ENCODE measurements at places on chromosomes 1 and 21.
A peak's percentile ranks its signal among the peaks of the same experiment; 100 is the strongest.

DNA sequence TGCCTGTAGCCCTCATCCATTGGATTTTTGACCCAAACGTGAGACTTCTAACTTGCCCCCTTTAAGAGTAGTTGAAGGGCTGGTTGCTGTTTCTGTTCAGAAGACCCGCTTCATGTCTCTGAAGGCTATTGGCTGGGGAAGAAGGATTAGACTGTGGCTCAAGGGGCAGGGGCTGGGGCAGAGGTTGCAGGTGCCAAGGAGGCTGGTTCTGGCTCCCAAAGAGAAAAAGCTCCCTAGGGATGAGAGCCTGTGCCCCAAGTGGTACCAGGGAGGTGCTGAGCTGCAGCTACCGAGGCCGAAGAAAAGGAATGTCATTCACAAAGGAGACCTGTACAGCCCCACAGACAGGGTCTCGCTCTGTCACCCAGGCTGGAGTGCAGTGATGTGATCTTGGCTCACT lies 5.8 kb downstream of the WNT3A start:
- peaks cover 4% of the 10 kb centered on the region for H3K36me3 ChIP-seq
- H3K4me1 ChIP-seq = peaks cover 5% of the 10 kb centered on the region
- peaks cover 42% of the 10 kb centered on the region for H3K27me3 ChIP-seq

DNA sequence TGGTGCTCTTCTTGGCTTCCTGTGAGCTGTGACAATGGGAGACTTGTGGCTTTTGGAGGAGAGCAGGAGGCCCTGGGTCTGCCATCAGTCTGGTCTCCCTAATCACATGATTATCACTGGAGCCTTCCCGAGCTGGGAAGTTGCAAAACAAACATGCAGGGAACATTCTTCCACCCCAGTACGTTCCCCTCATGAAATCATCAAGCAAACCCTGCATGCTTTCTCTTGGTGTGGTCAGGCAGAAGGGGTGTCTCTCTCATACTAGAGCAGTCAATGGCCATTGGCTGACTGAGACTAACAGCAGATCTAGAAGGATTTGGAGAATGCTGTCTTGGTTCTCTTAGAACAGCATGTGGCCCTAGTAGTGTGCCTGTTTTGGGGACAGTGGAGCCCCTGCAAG lies 111.2 kb downstream of the LIPI start:
- no peaks in the 10 kb centered on the region for H3K27me3 ChIP-seq
- no peaks in the 10 kb centered on the region for H3K4me1 ChIP-seq
- H3K27ac ChIP-seq = no peak overlapping the region
- DNase-seq = no peak
- peaks cover 2% of the 10 kb centered on the region for H3K36me3 ChIP-seq

- no peak for DNase-seq
- no peaks in the 10 kb centered on the region for H3K27me3 ChIP-seq
- no peaks in the 10 kb centered on the region for H3K36me3 ChIP-seq
- peaks cover 22% of the 10 kb centered on the region for H3K4me1 ChIP-seq
- H3K27ac ChIP-seq = no peak overlapping the region
Observed at GRCh38 chr1:25648681-25649440, 32.3 kb downstream of the MAN1C1 start.

- H3K4me1 ChIP-seq = peaks cover 2% of the 10 kb centered on the region
- no peak for DNase-seq
- H3K4me3 ChIP-seq = no peak overlapping the region
- no peak overlapping the region for H3K27ac ChIP-seq
- H3K36me3 ChIP-seq = peaks cover 2% of the 10 kb centered on the region
- peaks cover 12% of the 10 kb centered on the region for H3K27me3 ChIP-seq
Observed at GRCh38 chr1:32718527-32718926, 16.0 kb upstream of the SYNC start.

GRCh38 chr1:95340061-95340460 lies 106.1 kb downstream of the RWDD3 start:
- no peak overlapping the region for H3K4me3 ChIP-seq
- DNase-seq = no peak
- no peaks in the 10 kb centered on the region for H3K36me3 ChIP-seq
- peaks cover 6% of the 10 kb centered on the region for H3K27me3 ChIP-seq
- no peaks in the 10 kb centered on the region for H3K4me1 ChIP-seq

DNA sequence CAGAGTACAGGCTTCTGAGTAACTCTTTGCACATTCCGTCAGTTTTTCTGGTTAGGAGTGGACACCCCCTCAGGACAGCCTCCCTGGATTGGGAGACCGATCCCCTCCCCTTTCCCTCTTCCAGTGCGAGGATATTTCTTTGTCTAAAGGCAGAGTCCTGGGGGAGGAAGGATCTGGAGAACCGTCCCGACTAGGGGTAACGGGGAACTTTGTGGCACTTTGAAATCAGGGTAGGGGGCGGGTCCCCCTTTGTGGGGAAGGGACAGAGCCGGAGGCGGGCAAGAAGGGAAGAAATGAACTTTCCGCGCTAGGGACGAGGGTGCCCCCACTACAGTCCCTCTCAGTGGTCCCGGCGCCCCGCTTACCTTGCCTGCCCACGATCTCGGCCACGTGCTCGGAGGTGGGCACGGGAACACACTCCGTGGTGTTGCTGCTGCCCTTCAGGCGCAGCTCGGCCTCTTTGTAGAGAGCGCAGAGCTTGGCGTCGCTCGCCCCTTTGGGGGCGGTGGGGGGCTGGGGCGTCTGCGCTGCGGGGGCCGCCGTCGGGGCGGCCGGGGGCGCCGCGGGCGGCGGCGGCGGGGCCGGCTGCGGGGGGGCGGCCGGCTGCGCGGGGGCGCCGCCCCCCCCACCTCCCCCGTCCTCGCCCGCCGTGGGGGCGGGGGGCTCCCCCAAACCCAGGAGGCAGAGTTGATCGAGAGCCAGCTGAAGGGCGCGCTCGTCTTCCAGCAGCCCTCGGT lies 917 bp downstream of the MEX3A start:
- H3K27me3 ChIP-seq = peaks cover 42% of the 10 kb centered on the region
- H3K27ac ChIP-seq = no peak overlapping the region
- H3K4me3 ChIP-seq = peak overlapping the region; percentile 88
- H3K4me1 ChIP-seq = peaks cover 13% of the 10 kb centered on the region

DNA sequence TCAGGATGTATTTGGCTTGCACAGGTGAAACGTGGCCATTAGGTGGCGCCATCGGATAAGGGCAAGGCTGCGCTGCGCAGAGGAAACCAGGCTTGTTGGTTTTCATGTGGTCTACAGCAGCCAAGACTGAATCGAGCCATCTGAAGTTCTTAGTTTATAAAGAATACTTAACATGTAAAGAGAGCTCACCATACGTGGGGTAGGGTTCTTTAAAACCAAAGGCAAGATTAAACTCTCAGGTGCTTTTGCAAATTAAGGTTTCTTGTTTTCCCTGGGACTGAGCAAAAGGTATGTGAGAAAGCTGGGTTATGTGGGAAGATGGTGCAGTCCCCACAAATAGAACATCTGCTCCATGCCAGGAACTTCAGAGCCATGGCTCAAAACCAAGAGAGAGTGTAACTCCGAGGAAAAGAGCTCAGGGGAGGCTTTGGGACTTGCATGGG lies 9.3 kb downstream of the MASP2 start:
- H3K36me3 ChIP-seq = no peaks in the 10 kb centered on the region
- H3K4me3 ChIP-seq = no peak overlapping the region
- DNase-seq = peak; percentile 78
- peaks cover 4% of the 10 kb centered on the region for H3K27me3 ChIP-seq
- H3K4me1 ChIP-seq = no peaks in the 10 kb centered on the region

DNA sequence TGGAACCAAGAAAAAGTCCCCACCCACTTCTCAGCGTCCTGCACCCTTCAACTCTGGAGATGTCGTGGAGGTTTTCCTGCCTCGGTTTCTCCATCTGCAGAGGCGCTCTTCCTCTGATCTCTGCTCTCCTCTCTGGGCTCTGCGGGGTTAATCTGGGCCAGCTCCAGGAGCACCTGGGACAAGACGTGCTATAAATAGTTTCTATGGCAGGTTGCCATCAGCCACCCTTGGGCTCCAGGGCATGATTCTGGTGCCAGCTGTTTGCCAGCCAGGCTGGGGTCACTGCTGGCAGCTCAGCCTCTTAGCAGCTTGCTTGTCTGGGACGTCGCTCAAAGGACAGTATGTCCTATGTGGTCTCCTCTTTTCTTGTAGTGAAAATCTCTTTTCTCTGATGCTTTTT lies 137.1 kb downstream of the ACTL8 start:
- no peaks in the 10 kb centered on the region for H3K36me3 ChIP-seq
- peaks cover 57% of the 10 kb centered on the region for H3K27me3 ChIP-seq
- no peak overlapping the region for H3K4me3 ChIP-seq
- no peak overlapping the region for H3K27ac ChIP-seq
- H3K4me1 ChIP-seq = no peaks in the 10 kb centered on the region
- DNase-seq = no peak

- H3K4me1 ChIP-seq = peaks cover 58% of the 10 kb centered on the region
- peak overlapping the region; percentile 87 for H3K27ac ChIP-seq
- H3K27me3 ChIP-seq = no peaks in the 10 kb centered on the region
Observed at GRCh38 chr21:37463083-37463801, 96.7 kb downstream of the DYRK1A start.

DNA sequence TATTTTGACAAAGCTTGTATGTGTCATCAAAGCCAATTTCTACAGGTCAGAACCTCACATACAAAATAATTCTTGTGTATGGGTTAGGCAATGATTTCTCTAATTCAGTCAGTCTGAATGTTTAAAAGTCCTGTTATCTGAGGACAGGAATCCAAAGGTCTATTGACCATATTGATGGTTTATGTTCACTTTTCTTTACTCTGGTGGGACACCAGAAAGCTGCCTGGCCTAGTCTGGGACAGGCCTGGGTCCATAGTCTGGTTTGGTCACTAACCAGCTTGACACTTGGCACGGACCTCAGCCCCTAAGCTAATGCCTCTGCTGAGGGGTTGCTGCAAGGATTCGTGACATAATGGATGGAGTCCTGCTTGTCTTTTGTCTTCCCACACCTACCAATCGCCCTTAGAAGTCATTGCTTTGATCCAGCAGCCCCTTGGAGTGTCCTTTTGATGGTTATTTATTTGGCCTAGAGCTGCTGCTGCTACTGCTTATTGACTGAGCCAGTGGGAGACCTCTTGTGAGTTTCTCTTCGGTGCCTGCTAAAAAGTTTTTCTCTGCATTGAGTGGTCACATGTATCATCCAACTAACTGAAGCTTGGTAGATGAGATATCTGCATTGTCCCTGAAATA lies 15.7 kb downstream of the IFNAR2 start:
- peak overlapping the region; percentile 91 for H3K27ac ChIP-seq
- peaks cover 58% of the 10 kb centered on the region for H3K4me1 ChIP-seq
- no peak overlapping the region for H3K4me3 ChIP-seq
- no peaks in the 10 kb centered on the region for H3K27me3 ChIP-seq
- DNase-seq = no peak
- peaks cover 22% of the 10 kb centered on the region for H3K36me3 ChIP-seq

GRCh38 chr1:20154301-20154831 lies 15.2 kb downstream of the PLA2G2F start:
- peaks cover 15% of the 10 kb centered on the region for H3K4me1 ChIP-seq
- H3K36me3 ChIP-seq = no peaks in the 10 kb centered on the region
- peak overlapping the region; percentile 85 for H3K4me3 ChIP-seq
- peak overlapping the region; percentile 69 for H3K27ac ChIP-seq
- H3K27me3 ChIP-seq = no peaks in the 10 kb centered on the region
- DNase-seq = no peak

GRCh38 chr1:57142999-57143398 lies 177.2 kb upstream of the C8B start:
- H3K27ac ChIP-seq = no peak overlapping the region
- DNase-seq = no peak
- no peaks in the 10 kb centered on the region for H3K27me3 ChIP-seq
- H3K36me3 ChIP-seq = peaks cover 4% of the 10 kb centered on the region

DNA sequence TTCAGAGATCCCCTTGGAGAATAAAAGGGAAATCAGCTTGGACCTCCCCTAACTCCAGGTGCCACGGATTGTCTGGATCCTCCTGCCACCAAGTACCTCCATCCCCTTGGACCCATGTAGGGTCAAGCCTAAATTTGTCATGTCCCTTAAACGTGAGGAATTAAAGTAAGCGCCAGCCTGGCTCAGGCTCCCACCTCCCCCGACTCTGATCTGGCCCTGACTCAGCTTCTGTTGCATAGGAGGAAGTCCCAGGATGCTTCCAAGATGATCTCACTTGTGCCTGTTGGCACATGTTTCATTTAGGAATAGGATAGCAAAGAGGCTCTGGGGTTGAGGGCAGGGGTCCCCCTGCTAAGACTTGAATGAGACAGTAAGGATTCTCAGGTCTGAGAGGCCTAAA lies 231.9 kb upstream of the JUN start:
- peaks cover 15% of the 10 kb centered on the region for H3K4me1 ChIP-seq
- H3K27me3 ChIP-seq = peaks cover 15% of the 10 kb centered on the region
- no peak overlapping the region for H3K4me3 ChIP-seq
- no peak for DNase-seq

DNA sequence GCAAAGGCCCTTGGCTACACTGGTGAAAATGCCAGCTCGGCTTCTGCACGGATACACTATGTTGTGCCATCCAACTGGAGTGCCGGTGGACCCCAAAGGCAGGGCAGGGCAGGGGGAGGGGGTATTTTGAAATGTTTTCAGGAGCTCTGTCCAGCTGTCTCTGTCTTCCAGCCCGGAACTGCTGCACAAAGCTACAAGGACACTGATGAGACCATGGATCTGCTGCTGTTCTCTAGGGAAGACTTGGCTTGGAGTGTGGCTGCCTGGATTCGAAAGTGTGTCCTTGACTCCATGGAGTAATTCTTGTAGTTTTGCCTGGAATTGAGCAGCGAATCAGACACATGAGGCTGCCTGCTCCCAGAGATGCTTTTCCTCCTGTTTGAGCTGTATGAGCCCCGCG lies 42.4 kb downstream of the TTC39A start:
- H3K36me3 ChIP-seq = peaks cover 6% of the 10 kb centered on the region
- H3K4me1 ChIP-seq = peaks cover 4% of the 10 kb centered on the region
- DNase-seq = no peak
- no peak overlapping the region for H3K27ac ChIP-seq
- H3K4me3 ChIP-seq = no peak overlapping the region

DNA sequence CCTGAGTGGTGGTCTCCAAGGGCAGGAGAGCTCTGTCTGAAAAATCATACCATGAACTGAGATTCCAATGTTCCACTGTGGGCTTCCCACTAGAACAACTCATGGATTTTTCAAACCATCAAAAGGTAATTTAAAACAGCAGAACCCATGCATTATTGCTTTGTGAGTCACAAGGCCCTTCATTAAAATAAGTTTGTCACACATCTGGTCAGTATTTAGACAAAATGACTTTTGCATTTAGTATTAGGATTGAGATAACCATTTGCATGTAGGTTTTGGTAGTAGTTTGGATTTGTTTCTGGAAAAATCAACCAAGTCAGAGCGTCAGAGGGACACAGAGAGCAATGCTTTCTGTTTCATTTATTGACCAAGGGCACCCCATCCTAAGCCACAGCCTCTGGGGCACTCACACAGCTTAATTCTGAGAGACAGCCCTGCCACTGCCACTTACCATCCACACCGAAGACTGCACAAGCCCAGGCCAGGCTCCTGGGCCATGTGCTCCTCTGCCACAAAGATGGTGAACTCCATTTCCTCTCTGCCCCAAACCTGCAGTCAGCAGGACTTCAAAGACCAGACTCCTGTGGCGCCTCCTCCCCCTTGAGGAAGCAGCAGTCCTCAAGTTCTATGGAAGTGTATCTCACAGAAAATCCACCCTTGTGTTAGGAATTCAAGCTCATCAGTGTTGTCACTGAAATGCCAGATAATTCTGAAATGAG lies 132.6 kb upstream of the DUSP10 start:
- peaks cover 6% of the 10 kb centered on the region for H3K27me3 ChIP-seq
- DNase-seq = no peak
- peaks cover 2% of the 10 kb centered on the region for H3K4me1 ChIP-seq
- no peak overlapping the region for H3K4me3 ChIP-seq
- H3K27ac ChIP-seq = no peak overlapping the region
- H3K36me3 ChIP-seq = no peaks in the 10 kb centered on the region

GRCh38 chr1:151196292-151196800 lies 2.0 kb upstream of the PIP5K1A start:
- no peak overlapping the region for H3K4me3 ChIP-seq
- H3K27ac ChIP-seq = peak overlapping the region; percentile 32
- H3K27me3 ChIP-seq = no peaks in the 10 kb centered on the region
- H3K36me3 ChIP-seq = peaks cover 6% of the 10 kb centered on the region
- H3K4me1 ChIP-seq = peaks cover 28% of the 10 kb centered on the region
- peak; percentile 15 for DNase-seq

- H3K27me3 ChIP-seq = peaks cover 7% of the 10 kb centered on the region
- H3K27ac ChIP-seq = no peak overlapping the region
Observed at GRCh38 chr1:6557597-6557996, 2.5 kb downstream of the TAS1R1 start.

All from T-helper 17 cell (primary cell).